Activated naive CD4-positive, alpha-beta T cell treated with anti-CD3 and anti-CD28 coated beads, Interleukin-2, amount 50 U/mL, for 72 hours (primary cell): ENCODE measurements at places on chromosomes 3 and 15. TPM values are rescaled to one million over a fixed set of nuclear protein-coding genes. Genes with fewer than 3 reads are reported as not detected.
A peak's percentile ranks its signal among the peaks of the same experiment; 100 is the strongest.

The TNNC1 gene
- total RNA-seq: 8.4 TPM

The ABI3BP gene
- 0.12 TPM for total RNA-seq

DNA sequence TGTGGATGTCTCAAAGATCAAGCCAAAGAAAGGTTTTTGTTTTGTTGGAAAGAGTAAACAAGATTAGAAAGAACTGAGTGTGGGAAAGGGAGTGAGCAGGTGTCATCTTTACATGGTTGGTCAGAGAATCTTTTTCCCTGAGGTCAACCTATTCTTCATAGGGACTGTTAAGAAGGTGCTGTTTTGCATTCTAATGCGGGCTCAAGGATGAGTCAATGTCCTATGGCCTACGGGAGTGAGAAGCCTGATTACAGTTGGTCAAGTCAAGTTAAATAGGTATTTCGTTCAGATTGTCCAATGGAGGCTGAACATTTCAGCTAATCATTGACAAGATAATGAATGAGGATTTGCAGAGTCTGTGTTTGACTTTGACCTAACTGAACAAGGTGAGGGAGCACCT, 491.2 kb upstream of the PDZRN3 start:
- no peak for DNase-seq

The CDCP1 gene
- 1.5 TPM for total RNA-seq

DNA sequence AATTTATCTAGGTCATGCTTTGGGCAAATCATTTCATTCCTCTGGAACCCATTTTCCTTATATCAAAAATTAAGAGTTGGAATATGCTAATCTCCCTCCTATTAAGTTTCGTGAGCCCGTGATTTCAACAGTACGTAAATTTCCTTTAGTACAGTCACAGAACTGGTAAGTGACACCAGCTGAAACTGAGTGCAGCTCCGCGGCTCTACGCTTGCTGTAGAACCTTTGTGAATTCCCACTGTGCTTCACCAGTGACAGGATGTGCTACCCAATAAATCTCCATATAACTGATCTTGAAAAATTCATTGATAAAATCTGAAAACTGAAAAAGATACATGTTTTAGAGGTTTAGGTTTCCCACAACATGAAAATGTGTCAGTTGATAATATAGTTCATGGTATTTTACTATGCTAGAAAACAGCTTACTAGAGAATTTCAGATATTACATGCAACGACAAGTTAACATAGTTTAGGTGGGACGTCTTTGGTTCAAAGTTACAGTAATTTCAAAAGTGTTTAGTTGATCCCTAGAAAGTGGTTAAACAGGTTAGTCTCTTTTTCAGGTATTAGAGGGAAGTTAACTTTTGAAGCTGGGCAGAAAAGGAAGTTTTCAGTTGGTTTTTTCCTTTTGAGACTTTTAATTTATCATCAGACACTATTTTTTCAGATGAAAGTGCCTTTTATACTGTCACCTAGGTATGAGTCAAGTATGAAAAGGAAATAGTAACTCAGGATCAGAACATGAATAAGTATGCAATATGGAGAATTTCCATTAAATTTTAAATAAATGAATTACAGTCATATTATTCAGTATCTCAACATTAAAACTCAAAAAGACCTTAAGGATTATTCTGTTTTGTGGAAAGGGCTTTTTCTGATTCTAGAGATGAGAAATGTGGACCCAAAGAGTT, 57.0 kb downstream of the PPARG start:
- DNase-seq: no peak

The CFAP92 gene
- 0.45 TPM for total RNA-seq

- DNase-seq: no peak
Measured at GRCh38 chr15:81264072-81264857, 59.7 kb downstream of the STARD5 start.

DNA sequence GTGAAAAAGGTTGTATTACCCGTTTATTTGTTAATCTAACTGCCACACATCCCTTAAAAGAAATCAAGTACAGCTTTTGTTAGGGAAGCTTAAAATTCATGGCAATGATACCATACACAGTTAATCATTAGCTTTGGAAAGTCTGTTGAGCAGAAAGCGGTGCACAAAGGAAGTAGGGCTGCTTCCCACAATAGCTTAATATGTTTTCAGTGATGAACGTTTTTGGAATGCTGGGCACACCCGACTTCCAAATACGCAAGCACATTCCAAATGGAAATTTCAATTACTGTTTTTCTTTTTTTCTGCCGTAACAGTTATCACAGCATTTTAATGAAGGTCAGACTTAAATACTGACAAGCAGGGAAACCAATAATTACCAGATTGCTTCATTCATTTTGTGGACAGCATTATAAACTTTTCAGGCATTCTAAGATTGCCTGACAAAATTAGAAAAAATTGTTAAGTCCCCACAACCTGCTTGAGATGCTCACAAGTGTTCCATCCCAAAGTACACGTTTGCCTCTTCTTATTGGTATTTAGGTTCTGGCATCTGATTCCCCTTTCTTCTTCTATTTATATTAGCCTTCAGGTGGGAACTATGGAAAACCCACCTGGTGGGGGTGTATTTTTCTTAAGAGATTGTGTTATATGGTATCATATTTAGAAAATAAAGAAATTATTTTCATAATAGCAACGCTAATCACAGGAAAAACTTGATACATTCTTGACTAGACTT, 1.1 kb upstream of the ECT2 start:
- no peak for DNase-seq

GRCh38 chr3:9130345-9131305, 118.8 kb downstream of the SRGAP3 start:
- DNase-seq: no peak

The DNASE1L3 gene
- total RNA-seq: not detected

- no peak for DNase-seq
Measured at GRCh38 chr3:57130571-57131209, 34.5 kb downstream of the IL17RD start.

- no peak for DNase-seq
Measured at GRCh38 chr3:153219146-153219545, 57.1 kb downstream of the RAP2B start.

The SLC51B gene
- not detected for total RNA-seq

DNA sequence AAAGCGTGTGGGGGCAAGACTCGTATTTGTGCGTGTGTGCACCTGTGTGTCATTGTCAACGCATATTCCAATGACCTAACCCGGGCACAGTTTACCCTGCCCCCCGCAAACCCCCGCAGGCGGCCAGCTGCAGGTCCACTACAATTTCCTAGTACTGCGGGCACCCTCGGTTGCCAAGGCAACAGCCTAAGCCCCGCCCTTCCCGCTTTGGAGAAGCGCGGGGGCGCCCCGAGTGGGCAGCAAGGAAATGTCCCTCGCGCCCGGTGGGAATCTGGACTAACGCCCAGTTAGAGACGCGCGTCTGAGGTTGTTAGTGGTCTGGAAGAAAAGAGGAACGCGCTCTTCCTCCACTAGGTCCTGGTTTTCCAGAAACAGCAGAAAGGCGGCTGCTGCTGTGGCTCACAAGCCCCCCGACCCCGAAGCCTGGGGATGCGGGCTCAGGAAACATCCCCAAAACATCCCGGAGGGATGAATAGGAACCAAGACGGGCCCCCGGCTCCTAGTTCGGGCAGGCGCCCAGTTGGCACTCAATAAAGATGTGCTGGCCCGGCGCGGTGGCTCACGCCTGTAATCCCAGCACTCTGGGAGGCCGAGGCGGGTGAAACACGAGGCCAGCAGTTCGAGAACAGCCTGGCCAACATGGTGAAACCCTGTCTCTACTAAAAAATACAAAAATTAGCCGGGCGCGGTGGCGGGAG, 1.1 kb downstream of the ABHD14A start:
- peak; percentile 40 for DNase-seq

DNA sequence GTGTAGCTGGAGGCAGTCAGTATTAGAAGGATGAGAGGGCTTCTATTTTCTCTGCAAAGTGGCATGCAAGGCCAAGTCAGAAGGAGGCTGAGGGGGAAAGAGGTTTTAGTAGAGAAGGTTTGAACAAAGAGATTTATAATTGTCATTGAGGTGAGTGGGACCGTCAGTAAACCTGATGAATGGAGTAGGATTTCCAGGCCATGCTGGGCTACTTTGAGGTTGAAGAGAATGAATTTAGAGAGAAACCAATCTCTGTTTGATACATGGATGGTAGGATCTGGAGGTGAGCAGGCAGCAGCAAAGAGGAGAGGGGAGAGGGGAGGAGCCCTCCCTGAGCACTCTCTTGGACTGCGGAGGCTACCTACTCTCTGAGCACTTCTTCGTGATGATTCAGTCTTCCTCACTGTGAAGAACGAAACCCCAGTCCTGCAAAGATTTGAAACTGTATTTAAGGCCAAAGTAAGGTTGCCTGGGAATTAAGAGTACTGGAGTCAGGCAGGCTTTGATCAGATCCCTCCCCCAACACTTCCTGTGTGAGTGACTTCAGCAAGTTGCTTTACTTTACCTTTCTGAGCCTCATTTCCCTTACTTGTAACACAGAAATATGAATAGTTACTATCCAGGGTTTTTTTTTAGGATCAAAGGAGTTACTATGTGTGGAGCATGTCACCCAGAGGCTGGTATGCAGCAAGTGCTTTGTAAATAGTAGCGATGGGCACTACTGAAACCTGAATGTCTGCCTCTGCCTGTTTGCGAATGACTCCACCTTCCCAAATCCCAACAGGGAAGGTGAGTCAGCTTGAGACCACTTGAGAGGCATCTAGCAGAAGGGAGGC, 75.8 kb downstream of the RPL39L start:
- DNase-seq: no peak

- no peak for DNase-seq
Measured at GRCh38 chr15:23869396-23869795, 182.3 kb upstream of the NDN start.

The APOD gene
- 0.30 TPM for total RNA-seq

- no peak for DNase-seq
Measured at GRCh38 chr3:5874931-5875341, 687.4 kb downstream of the EDEM1 start.

DNA sequence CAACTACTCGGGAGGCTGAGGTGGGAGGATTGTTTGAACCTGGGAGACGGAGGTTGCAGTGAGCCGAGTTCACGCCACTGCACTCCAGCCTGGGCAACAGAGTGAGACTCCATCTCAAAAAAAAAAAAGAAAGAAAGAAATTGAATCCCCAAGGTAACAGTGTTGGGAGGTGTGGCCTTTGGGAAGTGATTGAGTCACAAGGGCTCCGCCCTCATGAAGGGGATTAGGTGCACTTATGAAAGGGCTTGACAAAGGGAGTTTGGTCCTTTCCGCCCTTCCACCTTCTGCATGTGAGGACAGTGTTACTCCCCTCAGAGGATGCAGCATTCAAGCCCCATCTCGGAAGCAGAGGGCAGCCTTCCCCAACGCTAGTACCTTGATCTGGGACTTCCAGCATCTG, 21.3 kb downstream of the POC1A start:
- DNase-seq: no peak

GRCh38 chr3:23271876-23272741, 69.0 kb downstream of the UBE2E2 start:
- DNase-seq: no peak

- DNase-seq: no peak
Measured at GRCh38 chr3:115975353-115975752, 352.0 kb downstream of the GAP43 start.
